IPS-NIHi11 (cell line): ENCODE measurements at places on chromosomes 3 and 15.
A peak's percentile ranks its signal among the peaks of the same experiment; 100 is the strongest.

DNA sequence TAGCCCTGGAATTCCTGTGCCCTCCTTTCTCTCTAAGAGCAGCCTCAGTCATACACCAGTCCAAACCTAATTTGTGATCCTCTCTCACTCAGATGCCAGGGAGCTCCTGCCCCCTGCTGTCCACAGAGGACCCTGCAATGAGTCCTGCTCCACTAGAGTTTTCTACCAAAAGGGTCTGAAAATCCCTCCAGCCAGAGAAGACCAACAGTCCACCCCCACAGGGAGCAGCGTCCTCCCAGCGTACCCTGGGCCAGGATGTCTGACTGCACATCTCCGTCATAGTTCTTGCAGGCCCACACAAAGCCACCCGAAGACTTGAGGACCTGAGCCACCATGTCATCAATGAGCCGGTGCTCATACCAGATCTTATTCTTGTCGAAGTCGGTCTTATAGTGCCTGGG, 15.4 kb downstream of the IDH2 start:
- DNase-seq = peak; percentile 67

DNA sequence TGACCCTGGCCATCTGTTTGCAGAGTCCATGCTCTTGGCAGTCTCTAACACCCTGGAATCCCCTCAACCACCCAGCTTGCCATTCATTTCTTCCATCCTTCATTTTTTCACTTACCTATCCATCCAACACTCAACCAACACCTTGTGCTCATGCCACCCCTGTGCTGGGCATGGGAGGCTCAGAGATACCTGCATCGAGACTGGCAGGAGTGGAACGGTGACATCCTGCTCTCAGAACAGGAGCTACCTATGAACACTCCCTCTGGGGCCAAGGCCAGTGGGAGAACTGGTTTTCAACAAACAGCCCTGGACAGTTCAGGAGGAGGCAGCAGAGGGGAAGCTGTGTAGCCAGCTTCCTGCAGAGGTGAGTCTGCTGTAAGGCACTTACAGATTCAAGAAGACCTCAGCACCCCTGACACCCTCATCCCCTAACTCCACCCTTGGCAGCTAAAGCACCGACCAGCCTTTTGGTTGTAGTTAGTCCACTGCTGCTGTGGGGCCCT, 19.5 kb upstream of the ATP2B2 start:
- DNase-seq = no peak

DNA sequence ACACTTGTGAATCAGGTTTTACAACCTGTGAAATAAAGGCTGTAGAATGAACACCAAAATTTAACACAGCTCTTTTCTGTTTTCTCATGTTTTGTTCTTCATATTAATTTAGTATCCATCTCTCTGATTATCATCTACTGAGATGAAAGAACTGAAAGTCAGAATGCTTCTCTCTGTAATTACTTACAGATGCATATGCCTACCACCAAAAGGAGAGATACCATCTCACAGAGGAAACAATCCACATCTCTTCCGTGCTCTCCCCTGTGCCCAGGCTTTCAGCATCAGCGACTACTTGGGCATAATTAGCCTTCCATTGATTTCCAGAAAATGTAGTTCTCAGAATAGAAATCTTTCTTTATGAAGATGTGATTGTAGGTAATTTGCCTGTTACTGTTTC, 741.4 kb downstream of the GRM7 start:
- DNase-seq = no peak

GRCh38 chr15:75545064-75545463, 34.1 kb downstream of the PTPN9 start:
- no peak for DNase-seq

DNA sequence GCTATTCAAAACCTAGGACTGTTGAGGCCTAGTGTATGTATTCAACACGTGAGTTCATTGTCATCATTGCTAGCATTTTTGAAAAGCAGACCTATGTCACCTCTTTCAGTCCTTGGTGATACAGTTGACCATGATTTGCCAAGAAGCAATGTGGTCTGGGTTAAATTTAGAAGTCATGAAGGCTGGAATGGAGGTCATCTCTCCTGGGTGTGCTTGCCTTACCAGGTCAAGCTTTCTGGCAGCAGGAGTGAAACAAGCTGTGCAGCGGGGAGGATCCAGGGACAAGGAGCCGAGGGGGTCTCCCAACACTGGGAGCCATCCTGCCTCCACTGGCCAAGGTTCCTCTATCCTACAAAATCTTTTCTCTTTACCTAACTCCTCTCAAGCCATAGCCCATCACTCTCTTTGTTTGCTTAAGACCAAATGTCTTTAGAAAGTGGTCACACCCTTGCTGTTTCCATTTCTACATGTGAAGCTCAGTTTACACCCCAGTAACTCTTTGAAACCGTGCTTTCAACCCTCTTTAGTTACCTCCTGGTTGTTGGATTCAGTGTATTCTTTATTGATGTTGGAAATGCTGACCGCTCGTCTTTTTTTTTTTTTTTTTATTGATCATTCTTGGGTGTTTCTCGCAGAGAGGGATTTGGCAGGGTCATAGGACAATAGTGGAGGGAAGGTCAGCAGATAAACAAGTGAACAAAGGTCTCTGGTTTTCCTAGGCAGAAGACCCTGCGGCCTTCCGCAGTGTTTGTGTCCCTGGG, 40.0 kb downstream of the SLC28A2 start:
- no peak for DNase-seq

GRCh38 chr3:158961911-158962310, 160.1 kb downstream of the MFSD1 start:
- DNase-seq = peak; percentile 11
